ENCODE measurements at places on chromosomes 4 and X.

GRCh38 chrX:150438165-150438564, 75.0 kb downstream of the MAMLD1 start:
- DNase-seq: no peak

DNA sequence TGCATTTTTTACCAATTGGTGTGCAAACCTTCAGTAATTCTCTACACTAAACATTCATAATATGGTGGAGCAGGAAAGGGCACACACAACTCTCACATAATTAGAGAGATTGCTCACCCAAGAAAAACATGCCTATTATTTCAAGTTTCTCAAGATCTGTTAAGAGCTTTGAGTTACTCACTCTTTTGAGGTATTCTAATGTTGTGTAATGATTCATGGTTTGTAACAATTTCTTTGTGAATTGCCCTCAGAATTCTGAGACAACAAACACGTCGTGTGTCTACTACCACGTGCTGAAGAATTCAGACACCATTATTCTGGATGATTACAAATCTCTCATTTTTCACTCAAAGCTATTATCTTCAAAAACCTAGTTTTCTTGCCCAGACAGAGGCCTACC, 82.8 kb downstream of the PDGFC start:
- no peak for DNase-seq

GRCh38 chrX:19776753-19777152, 110.6 kb downstream of the SH3KBP1 start:
- DNase-seq: no peak

DNA sequence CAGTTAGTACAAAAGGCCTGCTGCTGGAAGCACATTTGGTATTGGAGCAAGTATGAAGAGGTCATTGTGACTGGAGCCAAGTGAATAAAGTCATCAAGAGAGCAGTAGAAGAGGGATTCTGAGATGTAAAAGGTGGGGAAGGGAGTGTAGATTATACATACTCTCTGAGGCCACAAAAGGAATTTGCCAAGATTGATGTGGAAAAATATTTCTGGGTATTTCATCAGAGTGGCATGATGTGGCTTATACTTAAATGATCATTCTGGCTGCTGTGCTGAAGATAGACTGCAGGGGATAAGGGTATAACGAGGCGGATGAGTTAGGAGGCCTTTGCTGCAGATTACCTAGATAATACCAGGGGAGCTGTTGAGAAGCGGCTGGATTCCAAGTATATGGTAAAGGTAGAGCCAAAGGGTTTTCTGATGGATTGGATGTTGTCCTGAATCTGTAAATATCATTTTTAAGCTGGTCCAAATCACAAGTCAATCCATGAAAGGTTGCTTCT, 231.8 kb upstream of the AGA start:
- DNase-seq: no peak

DNA sequence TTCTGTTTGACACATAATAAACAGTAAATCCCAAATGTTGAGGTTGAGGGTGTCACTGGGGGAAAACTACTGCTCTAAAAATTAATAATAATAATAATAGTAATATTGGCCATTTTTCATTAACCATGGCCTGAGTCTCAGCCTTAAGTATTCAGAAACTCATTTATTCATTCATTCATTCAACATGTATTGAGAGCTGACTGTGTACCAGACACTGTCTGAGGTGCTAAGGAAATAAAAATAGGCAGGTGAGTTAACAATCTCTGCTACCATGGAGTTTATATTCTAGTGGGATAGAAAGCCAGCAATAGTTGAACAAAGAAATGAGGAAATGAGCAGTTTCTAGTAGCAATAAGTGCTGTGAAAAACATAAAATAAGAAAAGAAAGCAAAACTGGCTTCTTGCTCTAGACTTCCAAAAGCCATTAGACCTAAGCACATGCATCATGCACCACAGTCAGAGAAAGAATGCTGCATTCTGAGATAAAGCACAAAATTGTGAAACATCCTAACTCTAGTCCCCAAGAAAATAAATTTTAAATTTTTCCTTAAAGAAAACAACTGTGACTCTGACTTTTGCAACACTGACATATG, 278.7 kb downstream of the RCHY1 start:
- DNase-seq: no peak

DNA sequence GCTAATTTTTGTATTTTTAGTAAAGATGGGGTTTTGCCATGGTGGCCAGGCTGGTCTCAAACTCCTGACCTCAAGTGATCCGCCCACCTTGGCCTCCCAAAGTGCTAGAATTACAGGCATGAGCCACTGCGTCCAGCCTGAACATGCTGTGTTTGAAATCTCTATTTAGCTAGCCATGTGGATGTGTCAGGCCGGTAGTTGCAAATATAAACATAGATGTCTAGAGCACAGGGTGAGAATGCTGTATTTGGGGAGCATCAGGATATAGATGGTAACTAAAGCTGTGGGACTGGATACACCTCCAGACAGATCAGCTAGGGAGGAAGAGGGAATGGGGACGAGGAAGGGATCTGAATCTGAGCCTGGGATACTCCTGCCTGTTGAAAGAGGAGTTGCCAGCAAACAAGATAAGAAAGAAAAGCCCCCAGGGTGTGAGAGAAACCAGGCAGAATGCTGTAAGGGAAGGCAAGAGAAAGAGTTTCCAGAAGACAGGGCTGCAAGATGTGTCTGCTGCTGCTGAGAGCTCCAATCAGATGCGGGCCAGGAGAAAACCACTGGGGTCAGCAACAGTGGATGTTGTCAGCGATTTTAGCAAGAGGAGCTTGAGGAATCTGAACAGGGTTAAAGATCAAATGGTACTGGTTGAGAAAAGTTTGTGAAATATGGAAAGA, 177.4 kb downstream of the PALLD start:
- DNase-seq: no peak

Measured in GM12892 (cell line).